ENCODE measurements at places on chromosomes 7 and 10.

DNA sequence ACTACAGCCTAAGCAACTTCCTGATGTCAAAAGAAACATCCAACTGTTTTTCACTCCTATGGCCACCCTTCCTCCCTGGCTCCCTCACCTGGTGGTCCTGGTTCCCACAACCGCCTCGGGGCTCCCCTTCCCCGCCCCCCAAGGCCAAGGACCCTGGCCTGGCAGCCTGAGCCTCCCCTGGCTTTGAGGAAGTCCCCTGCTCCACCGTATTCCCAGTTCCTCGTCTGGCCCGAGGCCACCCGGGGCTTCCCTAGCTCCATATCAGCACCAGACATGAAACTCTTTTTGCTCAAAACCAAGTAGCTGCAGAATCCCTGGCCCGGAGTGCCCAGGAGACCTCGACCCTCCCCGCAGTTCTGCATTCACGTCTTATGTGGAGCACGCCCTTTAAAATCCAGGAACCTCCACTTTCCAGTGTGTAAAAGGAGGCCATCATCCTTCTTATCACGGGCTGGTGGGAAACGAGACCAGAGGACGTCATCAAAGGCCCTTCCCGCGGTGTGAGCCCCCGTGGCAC, 82.9 kb downstream of the PRKAG2 start:
- no peak for DNase-seq

DNA sequence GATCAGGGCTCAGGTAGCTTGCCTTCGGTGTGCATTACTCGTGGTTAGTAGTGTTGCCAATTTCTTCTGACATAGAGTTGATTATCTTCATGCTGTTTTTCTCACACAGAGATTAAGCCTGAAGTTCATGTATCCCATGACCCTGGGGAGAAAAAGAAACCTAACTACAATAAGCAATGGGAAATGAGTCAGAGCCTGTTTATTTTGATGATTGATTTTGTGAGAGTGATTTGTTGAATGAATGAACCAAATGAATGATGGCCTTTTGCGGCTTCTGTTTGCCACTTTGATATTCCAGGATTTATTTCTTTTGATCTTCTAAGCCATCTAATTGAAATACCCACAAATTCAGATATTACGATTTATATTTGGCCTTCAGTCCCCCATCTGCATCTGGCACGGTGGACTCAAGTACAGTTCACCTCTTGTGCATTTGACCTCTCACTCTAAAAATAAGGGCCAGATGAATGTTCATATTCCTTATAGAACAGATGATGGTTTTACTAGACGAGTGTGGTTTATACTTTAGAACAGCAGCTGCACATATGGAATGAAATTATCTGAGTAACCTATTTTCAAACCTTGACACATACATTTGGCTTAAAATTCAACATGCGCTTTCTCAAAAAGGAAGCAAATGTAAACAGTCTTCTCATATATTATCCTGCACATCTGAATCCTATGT, 110.7 kb downstream of the PLCE1 start:
- DNase-seq, result peak; percentile 24

DNA sequence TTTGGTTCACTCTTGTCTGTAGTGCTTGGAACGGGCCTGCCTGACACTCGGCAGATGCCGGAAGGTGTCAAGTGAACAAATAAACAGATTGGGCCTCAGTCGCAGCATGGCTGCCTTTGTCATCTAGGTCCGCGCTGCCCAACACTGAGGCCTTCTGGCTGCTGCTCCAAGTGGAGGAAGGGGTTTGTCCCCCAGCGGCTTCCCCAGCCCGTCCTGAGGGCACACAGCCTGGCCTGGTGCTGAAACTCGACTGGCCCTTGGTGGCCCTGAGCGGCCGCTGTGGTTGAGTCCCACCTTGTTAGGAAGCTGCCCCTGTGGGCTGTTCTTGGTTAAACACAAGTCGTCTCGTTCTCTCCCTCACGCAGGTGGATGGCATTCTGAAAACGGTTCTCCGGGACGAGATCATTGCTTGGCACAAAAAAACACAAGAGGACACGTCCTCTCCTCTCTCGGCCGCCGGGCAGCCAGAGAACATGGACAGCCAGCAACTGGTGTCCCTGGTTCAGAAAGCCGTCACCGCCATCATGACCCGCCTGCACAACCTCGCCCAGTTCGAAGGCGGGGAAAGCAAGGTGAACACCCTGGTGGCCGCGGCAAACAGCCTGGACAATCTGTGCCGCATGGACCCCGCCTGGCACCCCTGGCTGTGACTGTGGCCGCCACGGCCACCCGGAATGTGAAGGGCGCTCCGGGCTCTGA, 132.1 kb downstream of the SMURF1 start:
- no peak for DNase-seq

- DNase-seq, result no peak
These were observed 5.6 kb downstream of the MORN4 start for GRCh38 chr10:97627731-97628130.

DNA sequence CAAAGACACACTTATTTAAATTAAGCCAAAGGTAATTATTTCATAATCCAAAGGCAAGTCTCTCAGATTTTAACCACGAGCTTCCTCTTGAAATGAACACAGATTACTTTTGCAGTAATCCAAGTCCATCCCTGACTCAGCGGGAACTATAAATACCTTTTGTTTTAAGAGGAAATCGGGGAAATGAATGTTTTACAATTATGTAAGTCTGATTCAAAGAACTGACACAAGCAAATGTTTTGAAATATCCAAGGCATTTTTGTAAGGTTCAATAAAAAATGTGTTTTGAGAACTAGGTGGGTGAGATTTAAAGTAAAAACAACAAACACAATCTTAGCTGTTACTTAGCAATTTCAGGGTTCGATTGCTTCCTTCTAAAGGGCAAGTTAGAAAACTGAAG, 179.8 kb upstream of the ASAH2 start:
- no peak for DNase-seq

DNA sequence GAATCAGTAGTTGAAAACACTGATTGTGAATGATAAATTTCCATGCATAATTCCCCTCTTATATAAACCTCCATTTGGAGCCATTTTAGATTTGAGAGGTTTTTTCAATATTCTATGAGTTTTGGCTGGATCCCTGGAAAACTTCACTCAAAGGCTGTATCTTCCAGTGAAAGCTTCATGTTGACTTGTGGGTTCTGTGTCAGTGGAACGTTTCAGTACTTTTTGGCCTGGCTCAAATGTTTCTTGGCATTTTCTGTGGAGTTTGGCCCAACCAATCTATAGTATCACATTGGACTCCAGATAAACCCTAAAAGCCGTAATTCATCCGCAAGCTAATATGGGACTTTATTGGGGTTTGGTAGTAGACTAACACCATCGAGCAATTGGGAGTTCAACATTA, 172.6 kb upstream of the PRPS1L1 start:
- DNase-seq, result no peak

DNA sequence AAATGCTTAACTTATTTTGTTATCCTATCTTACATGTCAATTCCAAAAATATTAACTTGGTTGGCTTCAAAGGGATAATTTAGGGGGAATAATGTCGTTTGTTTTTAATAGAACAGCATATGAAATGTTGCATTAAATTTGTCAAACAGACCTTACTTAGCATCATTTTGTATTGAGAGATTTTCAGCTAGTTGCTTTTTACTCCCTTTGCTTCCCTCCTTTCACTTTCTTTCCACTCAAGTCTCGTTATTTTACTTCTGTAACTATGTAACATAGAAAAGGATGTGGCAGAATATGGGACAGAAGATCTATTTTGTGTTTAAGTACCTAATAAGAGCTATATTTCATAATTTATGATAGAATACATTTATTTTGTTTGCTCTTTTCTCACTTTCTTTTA, 2.6 kb downstream of the PHYHIPL start:
- no peak for DNase-seq

- peak; percentile 83 for DNase-seq
These were observed 152.7 kb downstream of the SKIDA1 start for GRCh38 chr10:21372651-21373410.

- DNase-seq, result peak; percentile 56
These were observed 43.6 kb upstream of the KLF6 start for GRCh38 chr10:3828404-3829155.

- no peak for DNase-seq
These were observed 39.7 kb upstream of the EPHB6 start for GRCh38 chr7:142815134-142815533.

DNA sequence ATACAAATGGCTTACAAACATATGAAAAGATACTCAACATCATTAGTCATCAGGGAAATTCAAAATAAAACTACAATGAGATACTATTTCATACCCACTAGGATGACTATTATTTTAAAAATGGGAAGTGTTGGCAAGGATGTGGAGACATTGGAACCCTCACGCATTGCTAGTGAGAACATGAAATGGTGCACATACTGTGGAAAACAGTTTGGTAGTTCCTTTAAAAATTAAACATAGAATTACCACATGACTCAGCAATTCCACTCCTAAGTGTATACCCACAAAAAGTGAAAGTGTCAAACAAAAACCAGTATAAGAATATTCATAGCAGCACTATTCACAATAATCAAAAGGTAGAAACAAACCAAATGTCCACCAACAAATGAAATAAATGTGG, 48.5 kb upstream of the SHTN1 start:
- DNase-seq, result no peak

GRCh38 chr10:12910835-12911234, 90.7 kb downstream of the CCDC3 start:
- no peak for DNase-seq

DNA sequence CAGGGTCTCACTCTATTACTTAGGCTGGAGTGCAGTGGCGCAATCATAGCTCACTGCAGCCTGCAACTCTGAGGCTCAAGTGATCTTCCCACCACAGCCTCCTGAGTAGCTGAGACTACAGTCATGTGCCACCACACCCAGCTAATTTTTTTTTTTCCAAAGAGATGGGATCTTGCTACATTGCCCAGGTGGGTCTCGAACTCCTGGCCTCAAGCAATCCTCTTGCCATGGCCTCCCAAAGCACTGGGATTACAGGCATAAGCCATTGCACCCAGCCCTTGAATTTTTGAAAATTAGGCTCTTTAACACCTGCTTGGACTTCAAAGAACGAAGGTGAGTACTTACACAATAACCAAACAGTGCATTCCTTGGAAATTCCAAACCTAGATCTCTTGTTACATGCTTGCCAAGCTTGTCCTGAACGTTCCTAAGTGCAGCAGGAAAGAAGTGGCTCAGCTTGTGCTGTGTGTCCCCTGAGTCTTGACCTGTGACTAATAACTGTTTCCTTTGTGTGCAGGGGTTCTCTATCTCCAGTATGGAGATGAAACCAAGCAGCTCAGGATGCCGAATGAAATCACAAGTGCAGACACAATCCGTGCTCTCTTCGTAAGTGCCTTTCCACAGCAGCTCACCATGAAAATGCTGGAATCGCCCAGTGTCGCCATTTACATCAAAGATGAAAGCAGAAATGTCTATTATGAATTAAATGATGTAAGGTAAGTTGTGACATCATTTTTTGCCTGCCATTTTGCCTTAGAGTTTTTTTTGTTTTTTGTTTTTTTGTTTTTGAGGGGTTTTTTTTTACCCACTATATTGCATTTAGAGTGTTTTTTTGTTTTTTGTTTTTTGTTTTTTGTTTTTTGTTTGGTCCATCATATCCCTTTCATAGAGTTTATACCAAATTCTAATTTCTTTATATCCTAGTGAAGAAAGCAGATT, 223.8 kb downstream of the KIAA1217 start:
- DNase-seq, result no peak

DNA sequence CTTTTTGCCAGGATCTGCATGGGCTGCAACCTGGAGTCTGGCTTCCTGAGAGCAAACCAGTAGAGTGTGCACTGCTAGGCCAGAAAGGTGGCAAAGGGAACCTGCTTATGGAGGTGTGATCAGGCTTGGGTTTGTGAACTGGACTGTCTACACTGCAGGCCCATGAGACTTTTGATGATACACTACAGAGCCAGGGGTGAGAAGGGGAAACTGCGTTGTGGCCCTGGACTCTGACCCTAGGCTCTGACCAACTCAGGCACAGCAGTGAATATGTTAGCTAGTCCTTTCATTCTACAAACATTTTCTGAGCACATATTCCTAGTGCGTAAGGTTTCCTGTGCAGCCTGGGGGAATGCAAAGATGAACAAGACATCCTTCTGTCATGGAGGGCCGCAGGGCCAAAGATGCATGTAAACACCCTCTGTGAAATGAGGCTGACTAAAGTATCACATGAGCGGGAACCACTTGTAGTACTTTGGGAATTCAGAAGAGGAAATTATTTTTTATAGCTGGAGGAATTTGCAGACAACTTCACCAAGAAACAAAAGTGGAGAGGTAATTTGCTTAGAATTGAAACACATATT, 63.8 kb upstream of the HPS1 start:
- DNase-seq, result peak; percentile 92

DNA sequence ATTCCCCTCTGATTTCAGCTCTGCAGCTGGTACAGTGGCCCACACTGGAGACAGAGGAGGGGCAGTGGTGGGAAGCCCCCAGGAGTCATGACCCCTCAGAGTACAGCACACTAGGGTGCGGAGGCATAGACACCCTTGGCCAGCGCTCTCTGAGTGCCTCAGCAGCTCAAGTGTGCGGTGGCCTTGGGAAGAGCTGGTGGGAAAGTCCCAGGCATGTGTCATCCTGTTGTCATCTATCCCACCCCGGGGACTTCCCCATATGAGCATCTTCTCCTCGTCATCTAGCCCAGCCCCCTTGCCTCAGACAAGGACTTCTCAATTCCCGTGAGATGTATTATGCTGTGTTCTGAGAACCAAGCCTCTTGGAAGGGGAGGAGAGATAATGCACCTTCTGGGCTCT, 15.6 kb upstream of the PPIF start:
- no peak for DNase-seq

DNA sequence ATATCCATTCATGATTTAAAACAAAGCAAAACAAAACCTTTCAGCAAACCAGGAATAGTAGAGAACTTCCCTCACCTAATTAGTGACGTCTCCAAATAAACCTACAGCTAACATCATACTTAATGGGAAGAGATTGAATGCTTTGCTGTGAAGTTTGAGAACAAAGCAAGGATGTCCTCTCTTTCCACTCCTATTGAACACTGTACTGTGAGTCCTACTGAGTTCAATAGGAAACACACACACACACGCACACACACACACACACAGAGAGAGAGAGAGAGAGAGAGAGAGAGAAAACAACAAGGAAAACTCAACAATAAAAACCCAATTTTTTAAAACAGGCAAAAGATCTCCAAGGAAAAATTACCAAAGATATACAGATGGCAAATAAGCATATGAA, 32.3 kb downstream of the PODXL start:
- DNase-seq, result no peak

- no peak for DNase-seq
These were observed 294.6 kb downstream of the PTEN start for GRCh38 chr10:88157981-88158465.

DNA sequence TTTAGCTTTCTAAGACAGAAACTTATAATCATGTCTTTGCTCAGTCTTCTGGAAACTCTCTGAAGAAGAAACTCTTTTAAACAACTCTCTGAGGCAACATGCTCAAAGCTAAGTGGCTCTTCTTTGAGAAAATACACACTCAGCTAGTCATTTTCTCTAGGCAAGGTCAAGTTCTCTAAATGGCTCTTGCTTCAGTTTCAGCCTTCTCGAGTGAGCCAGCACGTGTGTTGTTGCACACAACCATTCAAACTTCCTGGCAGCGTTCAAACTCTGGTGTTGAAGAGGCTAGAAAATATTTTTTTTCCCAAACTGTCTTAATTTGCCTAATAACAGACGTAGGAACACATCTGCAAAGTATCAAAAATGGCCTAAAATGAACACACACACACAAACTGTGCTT, 129.1 kb downstream of the THSD7A start:
- DNase-seq, result no peak

- DNase-seq, result no peak
These were observed 217.8 kb downstream of the DNAJB6 start for GRCh38 chr7:157554393-157555238.

Measured in SK-MEL-5 (cell line).